Gastroesophageal sphincter (tissue), 4 donors: ENCODE measurements at places on chromosomes 16 and 17. TPM values are rescaled to one million over a fixed set of nuclear protein-coding genes. Genes with fewer than 3 reads are reported as not detected.
A peak's percentile ranks its signal among the peaks of the same experiment; 100 is the strongest.

DNA sequence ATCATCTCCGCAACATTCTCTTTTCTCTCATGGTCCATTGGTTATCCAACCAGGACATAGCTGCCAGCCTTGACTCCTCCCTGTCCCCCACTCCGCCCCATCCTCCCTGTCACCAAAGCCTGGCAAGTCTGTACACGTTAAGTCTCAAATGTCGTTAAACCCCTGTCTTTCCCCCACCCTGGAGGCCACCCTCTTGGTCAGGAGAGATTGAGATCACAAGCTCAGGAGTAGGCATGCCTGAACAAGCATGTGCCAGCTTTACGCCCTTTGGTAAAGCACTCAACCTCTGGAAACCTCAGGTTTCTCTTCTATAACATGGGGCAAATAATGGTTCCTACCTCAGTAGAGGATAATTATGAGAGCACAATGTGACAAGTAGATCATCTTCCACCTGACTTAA, 38.1 kb upstream of the CCL1 start:
- ATAC-seq: no peak

- no peak for ATAC-seq
Observed at GRCh38 chr16:1639282-1639681, 27.1 kb downstream of the CRAMP1 start.

DNA sequence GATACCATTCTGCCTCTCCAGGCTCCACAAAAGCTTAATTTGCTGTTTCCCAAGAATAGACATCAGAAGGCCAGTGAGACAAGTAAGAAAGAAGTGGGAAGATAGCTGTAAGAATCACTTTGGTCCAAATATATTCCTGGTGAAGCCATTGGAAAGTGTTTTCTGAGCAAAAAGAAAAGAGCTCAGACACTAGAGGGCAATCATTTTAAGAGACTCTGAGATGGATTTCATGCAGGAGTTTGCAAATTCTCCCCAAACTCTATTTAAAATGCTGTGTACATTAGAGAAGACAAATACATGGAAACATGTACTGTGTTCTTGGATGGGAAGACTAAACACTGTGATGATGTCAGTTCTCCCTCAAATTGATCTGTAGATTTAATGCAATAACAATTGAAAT, 8.0 kb upstream of the SLC6A2 start:
- no peak for ATAC-seq

GRCh38 chr17:2076087-2076984, 21.4 kb downstream of the HIC1 start:
- ATAC-seq: no peak

- ATAC-seq: no peak
Observed at GRCh38 chr17:20228860-20229259, 219.7 kb downstream of the SPECC1 start.

- peak; percentile 3 for ATAC-seq
Observed at GRCh38 chr17:27466376-27466742, 10.1 kb downstream of the KSR1 start.

GRCh38 chr16:8864480-8865110, 4.2 kb downstream of the CARHSP1 start:
- ATAC-seq: no peak

DNA sequence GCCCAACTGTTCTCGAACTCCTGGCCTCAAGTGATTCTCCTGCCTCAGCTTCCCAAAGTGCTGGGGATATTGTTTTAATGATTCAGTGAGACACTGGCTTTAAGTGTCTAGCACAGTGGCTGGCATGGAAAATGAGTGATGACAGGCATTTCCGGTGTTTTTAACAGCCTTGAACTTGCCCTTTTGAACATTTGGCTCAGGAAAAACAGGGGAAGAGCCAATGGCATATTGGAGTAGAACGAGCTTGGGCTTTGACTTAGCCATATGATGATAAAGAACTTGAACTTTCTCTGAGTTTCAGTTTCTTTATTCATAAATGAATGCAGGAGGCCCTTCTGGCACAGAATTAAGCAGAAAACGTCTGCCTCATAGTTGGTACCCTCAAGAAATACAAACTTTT, 145.0 kb upstream of the HS3ST4 start:
- no peak for ATAC-seq

DNA sequence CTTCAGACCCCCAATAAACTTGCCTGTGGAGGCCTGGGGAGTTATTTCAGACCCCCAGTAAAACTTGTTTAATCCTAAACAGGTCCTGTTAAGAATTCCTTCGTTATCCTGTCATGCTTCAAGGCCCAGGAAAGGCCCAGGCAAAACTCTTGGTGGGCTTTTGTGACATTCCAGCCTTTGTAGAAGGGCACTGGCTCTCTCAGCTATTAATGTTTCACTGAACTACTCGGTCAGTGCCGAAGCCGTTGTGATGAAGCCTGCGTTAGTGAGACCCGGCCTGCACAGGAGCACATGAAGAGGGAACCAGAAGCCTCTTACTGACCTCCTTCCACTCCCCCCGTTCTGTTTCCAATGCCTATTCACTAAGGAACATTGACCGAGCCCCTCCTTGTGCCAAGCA, 47.4 kb upstream of the PLCG2 start:
- no peak for ATAC-seq

- no peak for ATAC-seq
Observed at GRCh38 chr17:44389281-44389680, at the start of gene ITGA2B. Gene ITGA2B (minus strand): TSS chr17:44389649. CDS start chr17:44389473, 176 bp downstream.

KRT17 gene
- total RNA-seq: not detected

DNA sequence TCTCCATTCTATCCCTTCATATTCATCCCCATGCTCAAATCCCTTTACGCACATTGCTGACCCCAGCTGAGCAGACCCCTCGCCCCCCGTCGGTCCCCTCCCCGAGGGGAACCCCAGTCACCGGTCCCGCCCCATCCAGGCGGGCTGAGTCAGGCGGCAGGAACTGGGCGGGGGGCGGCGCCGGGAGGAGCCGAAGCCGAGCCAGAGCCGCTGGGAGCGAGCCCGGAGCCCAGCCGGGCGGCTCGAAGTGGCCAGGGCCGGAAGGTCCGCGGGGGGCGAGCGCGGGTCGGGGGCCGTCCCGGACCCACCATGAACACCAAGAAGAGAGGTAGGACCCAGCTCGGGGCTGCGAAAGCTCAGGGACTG, 8.6 kb downstream of the RIPOR1 start:
- ATAC-seq: peak; percentile 82

GRCh38 chr17:73105431-73105830, 12.9 kb upstream of the SLC39A11 start:
- ATAC-seq: no peak

DNA sequence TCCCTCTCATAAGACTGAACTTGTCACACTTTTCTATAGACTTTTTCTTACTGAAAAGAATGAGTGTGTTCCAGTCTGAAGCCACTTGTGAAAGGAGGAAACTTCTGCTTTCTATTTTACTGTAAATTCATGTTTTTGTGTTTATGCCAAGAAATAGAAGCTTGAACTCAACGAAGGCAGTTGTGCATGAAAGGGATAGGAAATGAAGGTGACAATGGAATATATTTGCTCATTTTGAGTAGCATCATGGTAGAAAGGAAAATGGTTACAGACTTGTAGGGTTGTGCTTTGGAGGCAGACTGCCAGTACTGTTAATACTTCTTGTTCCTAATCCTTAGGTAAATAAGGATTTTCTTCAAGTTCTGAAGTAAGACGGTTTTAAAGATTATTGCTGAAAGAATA, 8.1 kb downstream of the CLTC start:
- ATAC-seq: no peak

DNA sequence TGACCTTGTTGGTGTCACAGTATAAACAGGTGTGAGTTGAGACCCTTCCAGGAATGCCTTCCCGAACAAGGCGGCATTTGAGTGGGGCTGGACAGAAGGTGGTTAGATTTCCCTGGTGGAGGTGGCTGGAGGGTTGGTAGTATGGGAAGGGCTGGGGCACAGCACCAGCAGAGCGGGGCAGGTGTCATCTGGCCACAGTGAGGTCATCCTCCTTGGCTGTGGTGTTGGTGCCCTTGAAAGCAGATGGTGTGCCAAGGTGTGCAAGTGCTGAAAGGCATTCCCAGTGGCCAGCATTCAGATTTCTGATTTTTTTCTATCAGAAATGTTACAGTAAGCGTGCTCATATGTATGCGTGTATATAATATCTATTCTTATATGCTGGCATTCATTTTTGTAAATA, 126.6 kb downstream of the LAT start:
- no peak for ATAC-seq

MPV17L gene
- total RNA-seq: 13.5 TPM

ZFHX3 gene
- 24.0 TPM for total RNA-seq

DNA sequence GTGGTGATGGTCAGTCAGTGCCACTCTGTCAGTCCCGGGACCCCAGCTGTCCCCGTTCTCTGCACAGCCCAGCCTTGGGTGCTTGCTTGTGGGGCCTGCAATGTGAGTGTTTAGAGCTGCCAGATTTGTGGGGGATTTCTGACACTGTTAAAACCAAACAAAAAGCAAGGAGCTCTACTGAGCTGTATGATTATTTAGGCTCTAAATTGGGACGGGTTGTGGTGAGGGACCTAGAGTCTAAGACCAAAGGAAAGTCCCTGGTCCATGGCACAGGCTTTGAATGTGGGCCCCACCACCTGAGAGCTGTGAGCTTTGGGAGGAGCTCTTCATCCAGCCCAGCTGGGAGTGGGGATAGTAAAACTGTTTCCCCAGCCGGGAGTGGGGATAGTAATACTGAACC, 63.3 kb downstream of the KSR1 start:
- no peak for ATAC-seq

GRCh38 chr17:50079334-50080095, 15.6 kb upstream of the PDK2 start:
- peak; percentile 56 for ATAC-seq

GRCh38 chr17:48047113-48047740, 932 bp upstream of the NFE2L1 start:
- no peak for ATAC-seq

DNA sequence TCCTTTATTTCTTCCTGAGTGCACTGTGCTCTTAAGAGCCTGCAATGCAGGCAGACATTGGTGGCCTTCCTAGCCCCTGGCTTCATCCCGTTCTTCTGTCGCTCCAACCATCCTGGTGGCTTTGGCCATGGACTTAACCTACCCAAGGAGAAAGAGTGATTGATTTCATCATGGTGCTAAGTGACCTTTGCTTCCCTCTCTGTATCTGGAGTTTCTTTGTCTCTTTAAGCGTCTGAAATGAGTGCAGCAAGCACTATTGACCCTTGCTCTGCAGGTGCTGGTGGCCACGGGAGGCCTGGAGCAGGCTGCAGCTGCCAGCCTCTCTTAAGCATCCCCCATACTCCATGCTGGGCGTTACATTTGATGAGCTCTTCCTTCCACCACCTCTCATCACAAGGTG, 60.5 kb downstream of the RAP1GAP2 start:
- no peak for ATAC-seq

DNA sequence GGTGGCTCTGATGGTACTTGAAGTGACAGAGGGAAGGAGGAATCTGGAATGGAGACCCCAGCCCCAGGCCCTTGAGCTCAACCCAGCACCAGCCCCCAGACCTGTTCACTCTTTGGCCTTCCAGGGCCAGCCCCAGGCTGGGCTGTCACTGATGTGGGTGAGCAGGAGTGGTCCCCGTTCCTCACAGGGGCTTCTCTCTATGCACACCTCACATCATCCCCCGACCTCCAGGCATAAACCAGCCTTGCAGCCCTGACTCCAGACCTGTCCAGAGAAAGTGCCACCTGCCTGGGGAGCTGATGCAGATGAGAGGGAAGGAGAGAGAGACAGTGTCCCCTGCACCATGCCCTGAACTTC, 182.6 kb upstream of the SDK2 start:
- ATAC-seq: no peak

TNFRSF17 gene
- total RNA-seq: not detected

KRTAP2-2 gene
- not detected for total RNA-seq

CTRB2 gene
- total RNA-seq: not detected

FAM117A gene
- total RNA-seq: 39.5 TPM

KARS1 gene
- 130 TPM for total RNA-seq

ABI3 gene
- 4.8 TPM for total RNA-seq

- ATAC-seq: no peak
Observed at GRCh38 chr17:8124350-8125153, 646 bp upstream of the HES7 start.

DNA sequence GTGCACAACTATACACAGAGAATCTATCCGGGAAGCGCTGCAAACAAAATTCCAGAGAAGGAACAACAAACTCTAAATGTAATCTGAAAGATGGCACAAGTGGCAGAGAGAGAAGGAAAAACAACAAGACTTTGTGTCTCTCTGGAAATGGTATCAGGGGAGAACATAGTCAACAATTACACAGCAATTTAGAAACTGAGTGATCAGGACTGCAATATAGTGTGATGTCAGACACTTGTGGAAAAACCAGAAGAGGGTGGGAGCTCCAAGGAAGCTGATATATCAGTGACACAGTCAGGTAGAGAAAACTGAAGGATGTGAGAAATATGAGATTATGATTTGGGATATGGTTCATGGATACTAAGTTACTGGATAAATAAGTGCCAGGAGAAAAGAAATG, 8.2 kb downstream of the ZNF19 start:
- no peak for ATAC-seq

GRCh38 chr16:67326472-67327309, at the start of the genes KCTD19 and LRRC36:
Gene KCTD19 (minus strand): TSS chr16:67326741. CDS start chr16:67326707, 34 bp downstream.
Gene LRRC36 (plus strand): TSS chr16:67326815. CDS start chr16:67326863, 48 bp downstream.
- peak; percentile 77 for ATAC-seq

DNA sequence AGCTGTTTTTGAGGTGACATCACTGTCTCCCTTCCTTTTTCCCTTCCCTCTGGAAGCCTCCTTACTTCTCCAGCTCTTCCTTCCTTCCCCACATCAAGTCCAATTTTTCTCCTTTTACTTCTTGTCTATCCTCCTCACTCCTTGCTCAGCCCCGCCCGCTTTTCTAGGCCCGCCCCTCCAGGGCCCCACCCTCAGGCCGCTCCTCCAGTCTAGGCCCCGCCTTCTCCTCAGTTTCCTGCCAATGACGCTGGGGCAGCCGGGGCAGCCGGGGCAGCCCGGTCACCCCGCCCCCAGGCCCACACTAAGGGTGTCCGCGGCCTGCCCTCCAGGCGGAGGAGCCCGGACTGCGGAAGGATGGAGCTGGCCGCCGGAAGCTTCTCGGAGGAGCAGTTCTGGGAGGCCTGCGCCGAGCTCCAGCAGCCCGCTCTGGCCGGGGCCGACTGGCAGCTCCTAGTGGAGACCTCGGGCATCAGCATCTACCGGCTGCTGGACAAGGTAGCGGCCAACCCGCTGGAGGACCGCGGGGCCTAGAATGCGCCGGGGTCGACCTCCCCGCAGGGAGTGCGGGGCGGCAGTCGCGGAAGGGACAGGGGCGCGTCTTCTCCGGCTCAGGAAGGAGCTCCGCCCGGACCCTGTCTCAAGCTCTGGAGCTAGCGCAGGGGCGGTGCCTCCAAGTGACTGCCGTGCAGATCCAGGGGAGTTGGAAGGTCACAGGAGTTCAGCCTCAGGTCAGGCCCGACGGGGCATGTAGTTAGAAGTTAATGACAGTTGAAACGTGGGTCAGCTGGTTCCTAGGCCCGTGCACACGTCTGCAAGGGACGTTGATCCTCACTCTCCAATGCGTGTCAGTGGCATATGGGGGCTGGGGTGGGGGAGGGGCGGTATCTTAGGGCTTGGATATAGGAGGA, at the start of gene PCTP:
Gene PCTP (plus strand): TSS at position 302 of the 908 bp plus-strand sequence. CDS start 53 bp downstream, at position 355.
- peak; percentile 99 for ATAC-seq

C17orf107 gene
- 0.30 TPM for total RNA-seq

GRCh38 chr16:11047057-11047456, 102.7 kb downstream of the CLEC16A start:
- peak; percentile 43 for ATAC-seq

- ATAC-seq: no peak
Observed at GRCh38 chr16:29779474-29779873, 1.4 kb downstream of the ZG16 start.

GRCh38 chr17:68847711-68848110, 107.5 kb downstream of the ABCA8 start:
- no peak for ATAC-seq

PABPN1L gene
- not detected for total RNA-seq

MT1H gene
- not detected for total RNA-seq
